ENCODE measurements at places on chromosomes 12 and 14.

GRCh38 chr12:127035011-127035879 lies 1231.7 kb upstream of the TMEM132C start:
- DNase-seq, result no peak

- DNase-seq, result no peak
These were observed 29.9 kb downstream of the HSPB8 start for GRCh38 chr12:119208626-119209061.

GRCh38 chr14:101735453-101735852 lies 26.1 kb upstream of the PPP2R5C start:
- DNase-seq, result no peak

GRCh38 chr12:52608161-52608560 lies 6.9 kb upstream of the KRT72 start:
- DNase-seq, result no peak

DNA sequence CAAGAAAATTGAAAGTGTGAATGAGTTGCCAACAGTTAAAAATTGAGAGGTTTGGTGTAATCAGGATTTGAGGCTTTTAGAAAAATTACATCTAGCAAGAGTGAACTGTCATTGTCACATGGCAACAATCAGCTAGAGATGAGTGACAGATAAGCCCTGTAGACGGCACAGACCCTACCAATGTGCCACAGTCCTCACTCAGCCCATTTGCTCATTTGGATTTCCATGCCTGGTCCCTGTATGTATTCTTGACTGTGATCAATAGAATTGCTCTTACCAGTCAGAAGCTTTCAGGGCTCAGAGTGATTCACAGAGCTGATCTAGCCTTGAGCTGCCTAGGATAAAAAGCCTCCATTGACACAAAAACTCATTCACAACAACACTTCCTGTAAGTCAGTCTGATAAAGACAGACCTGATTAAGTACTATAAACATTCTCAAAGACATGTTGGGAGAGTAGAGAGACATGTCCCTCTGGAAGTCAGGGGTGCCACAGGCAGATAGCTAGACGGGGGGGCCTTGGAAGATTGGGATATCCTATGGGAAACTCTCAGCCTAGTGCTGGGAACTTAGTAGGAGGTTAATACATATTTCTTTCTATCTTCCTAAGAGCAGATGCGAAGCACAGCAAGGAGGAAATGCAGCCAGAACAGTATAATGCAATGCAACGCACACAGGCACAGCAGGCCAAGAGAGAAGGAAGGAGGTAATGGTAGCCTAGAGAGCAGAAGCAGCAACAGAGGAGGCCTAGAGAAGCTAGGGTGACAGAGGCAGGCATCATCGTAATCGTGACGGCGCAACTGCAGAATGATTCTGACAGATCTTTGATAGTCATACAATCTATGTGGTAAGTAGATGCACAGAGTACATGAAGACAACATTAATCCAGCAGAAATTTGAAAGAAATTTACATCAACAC lies 2.0 kb upstream of the PELI2 start:
- DNase-seq, result no peak

GRCh38 chr12:60805364-60805763 lies 1209.5 kb downstream of the SLC16A7 start:
- DNase-seq, result no peak

DNA sequence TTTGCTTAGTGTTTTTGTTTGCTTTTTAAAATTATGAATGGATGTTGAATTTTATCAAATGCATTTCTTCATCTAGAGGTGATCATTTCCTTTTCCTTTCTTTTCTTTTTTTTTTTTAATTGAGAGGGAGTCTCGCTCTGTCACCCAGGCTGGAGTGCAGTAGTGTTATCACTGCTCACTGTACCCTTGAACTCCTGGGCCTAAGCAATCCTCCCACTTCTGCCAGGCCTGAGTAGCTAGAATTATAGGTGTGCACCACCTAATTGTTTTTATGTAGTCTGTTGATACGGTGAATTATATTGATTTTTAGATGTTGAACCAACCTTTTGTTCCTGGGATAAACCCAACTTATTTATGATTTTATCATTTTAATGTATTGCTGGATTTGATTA lies 1.5 kb upstream of the CDKL1 start:
- no peak for DNase-seq

- no peak for DNase-seq
These were observed 63.9 kb downstream of the ATG14 start for GRCh38 chr14:55347748-55348147.
